ENCODE measurements at places on chromosomes 12 and 14.

GRCh38 chr14:22598896-22599244 lies 770 bp downstream of the ABHD4 start:
- no peak for DNase-seq

GRCh38 chr12:49550693-49551252 lies 11.9 kb downstream of the KCNH3 start:
- no peak for DNase-seq

DNA sequence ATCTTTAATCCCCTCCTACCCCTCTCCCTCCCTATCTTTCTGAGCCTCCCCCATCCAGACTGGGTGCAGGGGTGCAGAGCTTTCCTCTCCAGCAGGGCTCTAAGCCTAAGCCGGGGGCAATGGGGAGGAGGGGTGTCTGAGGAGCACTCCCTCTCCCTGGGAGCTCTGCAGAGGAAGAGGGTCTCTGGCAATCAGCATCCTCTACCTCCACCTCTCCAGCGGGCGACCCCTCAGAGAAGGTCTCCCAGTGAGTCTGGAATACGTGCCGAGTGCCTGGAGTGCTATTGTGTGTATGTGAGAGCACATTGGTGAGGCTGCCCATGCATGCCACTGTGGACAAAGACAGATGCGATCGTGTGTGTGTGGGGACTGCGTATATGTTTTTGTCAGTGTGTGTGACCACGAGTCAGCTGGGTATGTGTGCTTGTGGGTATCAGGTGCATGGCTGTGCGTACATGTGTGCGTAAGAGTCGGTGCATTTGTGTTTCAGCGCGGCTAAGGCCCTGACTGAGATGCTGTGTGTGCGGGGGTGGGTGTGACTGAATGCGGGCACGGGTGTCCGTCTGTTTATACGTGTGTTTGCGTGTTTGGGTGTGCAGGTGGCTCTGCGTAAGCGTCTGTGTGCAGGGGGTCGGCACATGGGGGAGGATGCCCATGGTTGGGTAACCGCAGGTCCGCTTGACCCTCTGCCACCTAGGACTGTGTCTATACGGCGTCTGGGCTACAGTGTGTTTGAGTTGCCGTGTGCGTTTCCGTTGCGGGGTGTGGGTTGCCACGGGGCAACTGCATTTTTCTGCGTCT lies 905 bp upstream of the DLK1 start:
- no peak for DNase-seq

DNA sequence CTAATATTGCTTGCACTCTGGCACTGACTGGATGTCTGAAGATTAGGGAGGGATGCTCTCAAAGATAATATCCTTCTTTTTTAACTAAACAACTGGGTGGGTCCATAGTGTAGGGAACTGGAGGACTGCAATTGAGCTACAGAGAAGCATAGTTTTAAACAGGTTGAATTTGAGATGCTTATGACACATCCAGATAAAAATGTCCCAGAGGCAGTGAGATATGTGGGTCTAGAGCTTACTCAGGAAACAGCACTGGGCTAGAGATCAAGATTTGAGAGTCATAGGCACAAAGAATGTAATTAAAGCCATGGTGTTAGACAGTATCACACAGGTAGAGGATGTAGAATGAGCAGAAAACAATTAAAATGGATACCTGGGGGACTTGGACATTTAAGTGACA lies 198.4 kb downstream of the NELL2 start:
- DNase-seq, result no peak

- no peak for DNase-seq
Measured at GRCh38 chr14:102196039-102196901, 56.6 kb downstream of the WDR20 start.

DNA sequence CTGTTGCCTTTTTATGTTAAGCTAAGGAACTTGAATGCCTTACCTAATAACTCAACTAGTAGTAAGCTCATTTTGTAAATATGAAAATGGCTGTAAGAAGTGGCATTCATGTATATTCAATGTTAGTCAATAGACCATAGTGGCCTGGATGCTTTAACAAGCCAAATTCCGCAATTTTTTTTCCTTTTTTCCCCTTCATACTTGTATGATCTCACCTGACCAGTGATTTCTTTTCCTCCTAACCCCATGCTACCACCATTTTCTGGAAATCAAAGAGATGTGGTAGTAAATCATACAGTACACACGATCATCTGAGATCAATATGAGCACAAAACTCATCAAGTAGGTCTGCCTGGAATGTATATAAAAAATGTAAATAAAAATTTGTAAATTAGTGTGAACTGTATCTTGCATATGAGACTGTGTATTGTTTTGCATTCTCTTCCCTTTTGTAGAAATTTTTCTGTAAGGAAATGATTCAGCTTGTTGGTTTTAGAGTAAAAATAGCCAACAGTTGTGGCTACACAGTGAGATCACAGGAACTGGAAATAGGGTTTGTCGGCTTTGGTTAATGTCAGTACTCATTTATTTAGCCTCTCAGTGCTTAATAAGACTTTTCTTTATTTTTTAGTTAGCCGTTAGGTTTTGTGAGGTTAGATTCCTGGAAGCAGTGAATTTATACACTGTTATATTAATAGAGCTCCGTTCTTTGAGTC lies 62.5 kb downstream of the ETNK1 start:
- DNase-seq, result no peak

DNA sequence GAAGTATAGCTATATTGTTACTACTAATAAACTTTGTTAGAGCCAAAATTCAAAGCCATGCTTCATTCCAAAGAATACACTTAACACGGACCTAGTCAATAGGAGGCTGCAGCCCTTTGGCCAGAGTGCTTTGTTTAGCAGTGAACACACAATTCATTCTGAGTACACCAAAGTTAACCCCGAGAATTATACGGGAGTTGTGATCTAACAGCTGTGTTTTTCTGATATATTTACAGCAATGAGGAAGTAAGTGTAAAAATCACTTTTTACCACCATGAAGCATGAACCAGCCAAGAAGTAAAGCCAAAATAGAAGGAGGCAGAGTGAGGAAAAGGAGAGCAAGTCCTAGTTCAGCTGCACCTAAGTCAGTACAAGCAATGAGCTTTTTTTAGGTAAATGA lies 156.8 kb upstream of the PDE3A start:
- DNase-seq, result no peak

DNA sequence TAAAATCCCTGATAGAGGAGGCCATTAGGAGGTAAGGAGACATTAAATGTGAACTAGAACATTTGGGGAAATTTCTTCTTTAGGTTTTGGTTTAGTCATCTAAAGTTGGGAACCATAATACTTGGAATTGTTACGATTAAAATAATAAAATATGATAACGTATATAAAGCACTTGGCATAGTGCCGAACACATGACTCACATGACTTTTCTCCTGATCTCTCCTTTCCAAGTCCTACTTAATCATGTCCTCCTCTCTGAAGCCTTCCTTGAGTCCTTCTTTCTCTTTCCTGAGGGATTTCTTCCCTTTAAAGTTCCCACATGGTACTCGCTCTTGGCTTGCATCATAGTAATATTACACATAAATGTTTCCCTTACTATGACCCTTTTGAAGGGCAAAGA lies 20.0 kb downstream of the BEST3 start:
- DNase-seq, result no peak

DNA sequence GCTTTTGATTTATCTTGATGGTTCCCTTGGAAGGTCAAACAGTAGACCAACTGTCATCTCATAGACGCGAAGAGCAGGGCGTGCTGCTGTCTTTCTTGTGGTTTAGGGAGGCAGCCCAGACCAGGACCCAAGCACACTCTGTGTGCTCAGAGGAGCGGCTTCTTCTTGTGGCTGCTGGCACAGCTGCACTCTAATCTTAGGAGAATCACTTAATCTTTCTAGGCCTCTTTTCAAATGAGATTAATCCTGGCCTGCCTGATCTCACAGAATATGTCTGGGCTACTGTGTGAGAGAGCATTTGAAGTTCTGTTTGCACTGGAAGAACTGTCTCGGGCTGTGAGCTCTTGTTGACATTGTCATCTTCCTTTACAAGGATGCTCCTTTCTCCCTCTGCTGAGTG lies 60.0 kb upstream of the TRAF3 start:
- no peak for DNase-seq

DNA sequence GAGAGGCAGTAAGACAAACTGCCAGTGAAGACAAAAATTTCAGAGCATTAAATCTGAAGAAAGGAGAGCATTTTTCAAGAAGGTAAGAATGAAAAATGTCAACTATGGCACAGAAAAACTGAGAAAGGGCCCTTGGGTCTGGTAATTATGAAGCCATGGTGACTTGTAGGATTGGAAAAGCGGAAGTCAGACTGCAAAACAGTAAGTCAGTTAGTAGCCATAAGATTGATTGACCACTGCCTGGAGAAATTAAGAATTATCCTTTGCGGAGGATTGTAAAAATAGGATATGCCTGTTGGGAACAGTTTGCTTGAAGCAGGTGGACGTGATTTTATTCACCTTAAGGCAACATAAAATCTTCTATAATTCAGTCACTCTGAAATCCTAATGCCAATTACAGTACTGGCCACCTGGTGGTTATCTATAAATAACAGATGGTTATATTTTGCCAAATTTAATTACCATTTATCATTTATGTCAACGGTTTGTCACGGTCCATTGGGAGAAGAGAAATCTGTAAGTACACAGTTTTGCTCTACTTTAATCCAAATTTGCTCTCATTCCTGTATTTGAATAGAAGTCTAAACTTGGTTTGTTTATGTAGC lies 127.1 kb upstream of the CNTN1 start:
- DNase-seq, result no peak

Measured in ecto neural progenitor cell (in vitro differentiated cells).